ENCODE measurements at places on chromosomes 12 and 14.

DNA sequence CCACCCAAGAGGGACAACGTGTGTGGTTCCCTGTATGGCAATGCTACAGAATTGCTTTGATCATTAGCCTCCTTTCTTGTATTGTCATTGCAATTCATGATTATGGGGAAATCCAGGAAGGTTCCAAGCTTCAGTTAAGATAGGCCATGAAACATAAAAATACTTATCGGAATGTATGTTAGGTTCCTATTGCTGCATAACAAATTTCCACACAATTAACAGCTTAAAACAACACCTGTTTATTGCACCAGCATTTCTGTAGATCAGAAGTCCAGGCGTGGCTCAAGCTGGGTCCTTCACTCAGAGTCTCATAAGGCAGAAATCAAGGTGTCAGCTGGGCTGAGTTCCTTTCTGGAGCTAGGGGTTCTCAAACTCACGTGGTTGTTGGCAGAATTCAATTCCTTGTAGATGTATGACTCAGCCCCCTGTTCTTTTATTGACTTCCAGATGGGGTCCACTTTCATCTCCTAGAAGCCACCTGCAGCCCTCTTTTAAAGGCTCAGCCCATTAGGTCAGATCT lies 365.6 kb upstream of the TMPO start:
- ATAC-seq: no peak

- ATAC-seq: peak; percentile 39
Observed at GRCh38 chr14:51368721-51369163, 128.7 kb downstream of the TMX1 start.

GRCh38 chr14:75572104-75572503 lies 6.3 kb upstream of the FLVCR2 start:
- ATAC-seq: no peak

GRCh38 chr12:108468196-108468968 lies 46.7 kb upstream of the FICD start:
- no peak for ATAC-seq

DNA sequence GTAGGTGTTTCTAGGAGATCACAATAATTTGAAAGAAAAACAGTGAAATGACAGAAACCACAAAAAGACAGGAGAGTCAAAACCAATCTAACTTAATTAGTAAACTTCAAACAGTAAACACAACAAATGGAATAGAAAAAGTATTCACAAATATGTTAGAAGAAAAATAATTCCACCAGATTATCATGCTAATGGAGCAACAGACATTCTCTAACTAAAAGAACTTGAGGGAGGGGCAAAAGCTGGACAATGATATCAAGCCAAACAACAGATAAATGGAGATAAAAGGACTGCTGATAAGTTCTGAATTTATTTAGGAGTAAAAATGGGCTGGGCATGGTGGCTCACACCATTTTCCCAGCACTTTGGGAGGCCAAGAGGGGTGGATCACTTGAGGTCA lies 28.7 kb downstream of the CRY1 start:
- ATAC-seq: no peak

GRCh38 chr12:79274501-79275064 lies 410.0 kb downstream of the SYT1 start:
- ATAC-seq: no peak

- ATAC-seq: no peak
Observed at GRCh38 chr14:51302295-51303030, 62.4 kb downstream of the TMX1 start.

- no peak for ATAC-seq
Observed at GRCh38 chr14:90820958-90821357, 4.7 kb upstream of the TTC7B start.

GRCh38 chr14:103597623-103598377 lies 31.2 kb upstream of the KLC1 start:
- peak; percentile 76 for ATAC-seq
